EH (cell line): ENCODE measurements at places on chromosomes 5 and 9.

- DNase-seq = no peak
Observed at GRCh38 chr5:161023551-161023950, 171.5 kb upstream of the ATP10B start.

- DNase-seq = no peak
Observed at GRCh38 chr5:66637994-66638393, 41.8 kb downstream of the MAST4 start.

DNA sequence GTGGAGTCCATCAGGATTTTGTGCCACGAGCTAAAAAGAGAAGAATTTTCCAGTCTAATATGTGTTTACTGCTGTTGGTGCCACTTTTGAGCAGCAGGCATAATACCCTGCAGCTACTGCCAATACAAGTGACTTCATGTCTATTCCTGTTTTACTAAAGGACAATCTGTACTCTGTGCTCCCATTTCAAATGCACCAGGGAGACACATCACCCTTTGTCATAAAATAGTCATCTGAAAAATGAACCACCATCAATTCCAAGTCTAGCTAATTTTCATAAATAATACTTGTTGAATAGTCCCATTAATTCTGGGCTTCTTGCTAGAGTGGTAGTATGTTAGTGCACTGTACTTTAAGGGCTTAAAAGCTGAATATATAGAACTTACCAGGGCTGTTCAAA lies 8.9 kb upstream of the PKD2L2 start:
- DNase-seq = no peak

GRCh38 chr9:133127340-133127981 lies 6.4 kb upstream of the RALGDS start:
- DNase-seq = no peak

- DNase-seq = peak; percentile 37
Observed at GRCh38 chr5:67156976-67157583, 39.5 kb downstream of the CD180 start.

- DNase-seq = no peak
Observed at GRCh38 chr9:15355669-15356068, 48.7 kb upstream of the TTC39B start.

DNA sequence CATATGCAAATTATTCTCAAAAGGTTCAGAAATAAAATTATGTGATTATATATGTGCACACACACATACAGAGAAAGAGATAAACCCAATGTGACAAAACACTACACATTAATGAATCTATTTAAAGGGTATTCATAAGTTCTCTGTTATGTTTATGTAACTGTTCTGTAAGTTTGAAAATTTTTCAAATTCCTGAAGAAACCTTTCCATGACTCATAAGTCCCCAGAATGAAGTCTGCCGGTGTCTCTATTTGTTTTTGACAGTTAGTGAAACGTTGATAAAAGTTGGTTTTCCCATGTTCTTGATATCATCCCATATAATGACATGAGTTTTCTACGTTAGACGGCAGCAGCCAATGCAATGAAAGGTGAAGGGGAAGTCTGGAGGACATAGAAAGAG lies 199.5 kb upstream of the PUM3 start:
- peak; percentile 79 for DNase-seq

- no peak for DNase-seq
Observed at GRCh38 chr9:130383979-130384676, 60.6 kb upstream of the ASS1 start.

GRCh38 chr5:76787237-76787636 lies 31.6 kb upstream of the F2RL1 start:
- DNase-seq = peak; percentile 22

DNA sequence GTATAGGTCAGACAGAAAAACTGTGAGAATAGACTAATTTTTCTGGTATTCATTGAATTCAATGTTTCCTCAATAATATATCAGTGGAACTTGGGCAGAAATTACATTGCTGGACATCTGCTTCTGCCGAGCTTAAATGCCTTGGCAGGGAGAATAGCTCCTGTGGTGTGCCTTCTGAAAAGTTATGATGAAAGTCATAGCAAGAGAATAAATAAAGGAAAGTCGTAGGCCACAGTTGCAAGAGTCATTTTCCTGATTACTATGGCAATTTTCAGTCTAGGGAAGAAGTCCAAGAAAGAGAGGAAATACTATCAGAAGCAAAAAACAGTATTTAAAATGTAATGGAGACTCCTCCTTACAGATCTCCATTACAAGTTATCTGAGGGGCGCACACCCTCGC lies 1596.1 kb upstream of the WWC1 start:
- no peak for DNase-seq

DNA sequence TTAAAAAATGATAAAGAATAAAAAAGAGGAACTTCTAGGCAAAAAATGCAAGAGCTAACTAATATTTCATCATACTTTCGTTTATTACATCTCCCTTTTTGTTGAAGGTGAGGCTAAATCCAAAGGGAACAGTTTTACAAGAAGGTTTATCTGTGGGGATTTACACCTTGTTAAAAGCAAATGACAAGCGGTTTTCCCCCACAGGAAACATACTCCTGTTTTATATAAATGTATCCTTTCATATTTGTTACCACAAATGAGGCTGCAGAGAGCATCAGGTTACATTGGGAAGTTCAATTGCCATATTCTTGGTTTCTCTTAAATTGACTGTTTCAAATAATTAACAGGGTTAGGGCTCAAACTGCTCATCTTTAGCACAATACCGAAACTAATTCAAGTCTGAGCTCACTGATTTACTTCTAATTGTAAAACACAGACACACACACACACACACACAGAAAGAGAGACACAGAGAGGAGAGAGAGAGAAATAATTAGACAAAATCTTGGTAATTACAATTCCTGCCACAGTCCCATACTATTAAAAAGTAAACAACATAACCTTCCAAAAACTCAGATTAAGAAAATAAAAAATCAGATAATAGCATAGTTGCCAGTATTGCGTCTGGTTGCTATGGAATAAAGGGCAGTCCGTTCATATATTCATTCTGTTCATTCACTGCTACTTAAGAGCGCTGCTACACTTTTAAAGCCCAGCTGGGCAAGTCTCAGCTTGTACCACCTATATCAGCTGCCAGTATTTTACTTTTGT lies 17.1 kb downstream of the RFX3 start:
- DNase-seq = peak; percentile 18

- no peak for DNase-seq
Observed at GRCh38 chr9:73906671-73907070, 590.5 kb upstream of the RORB start.

DNA sequence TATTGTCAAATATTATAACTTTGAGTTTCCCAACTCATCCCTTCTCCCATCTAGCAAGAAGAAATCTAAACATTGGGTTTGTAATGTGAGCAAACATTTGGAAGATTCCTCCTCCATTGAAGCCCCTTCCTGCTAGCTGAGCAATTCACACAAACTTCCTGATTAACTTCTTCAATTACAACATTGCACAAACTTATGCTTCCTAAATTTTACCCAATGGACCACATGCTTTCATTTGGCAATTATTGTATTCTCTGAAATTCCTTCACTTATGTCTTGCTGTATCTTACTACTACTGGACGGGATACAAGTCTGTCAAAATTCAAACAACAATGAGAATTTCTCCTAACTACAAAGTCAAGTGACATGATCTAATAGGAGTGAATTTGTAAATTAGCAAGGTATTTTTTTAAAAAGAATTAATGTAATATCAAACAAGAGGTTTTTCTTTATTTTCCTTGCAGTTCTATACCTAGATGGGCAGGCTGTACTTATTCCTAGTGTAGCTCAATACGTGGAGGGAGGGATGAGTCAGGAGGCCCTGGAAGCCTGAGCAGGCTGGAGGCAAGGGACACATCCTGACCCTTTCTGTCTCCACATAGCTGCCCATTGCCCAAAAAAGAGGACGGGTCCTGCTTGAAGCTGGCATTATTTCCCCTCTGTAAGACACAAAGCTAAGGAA lies 11.8 kb upstream of the IFNW1 start:
- DNase-seq = peak; percentile 7

GRCh38 chr5:65721050-65721719 lies 724 bp downstream of the SGTB start:
- peak; percentile 85 for DNase-seq

- DNase-seq = no peak
Observed at GRCh38 chr9:30035761-30036160, 2348.7 kb upstream of the ACO1 start.

GRCh38 chr9:81632599-81632998 lies 56.7 kb downstream of the TLE1 start:
- DNase-seq = peak; percentile 90
